ENCODE measurements at places on chromosomes 16 and 17. TPM values are rescaled to one million over a fixed set of nuclear protein-coding genes. Genes with fewer than 3 reads are reported as not detected.

SLC13A2 gene
- not detected for total RNA-seq

GRCh38 chr16:86605950-86606349 is 27.6 kb downstream of the FOXL1 start:
- no peak for DNase-seq

- peak; percentile 95 for DNase-seq
Measured at GRCh38 chr16:8963821-8964441, at the start of gene USP7. Gene USP7 (minus strand): TSS chr16:8963906. CDS start chr16:8963285, 621 bp downstream.

CACNG5 gene
- not detected for total RNA-seq

DNA sequence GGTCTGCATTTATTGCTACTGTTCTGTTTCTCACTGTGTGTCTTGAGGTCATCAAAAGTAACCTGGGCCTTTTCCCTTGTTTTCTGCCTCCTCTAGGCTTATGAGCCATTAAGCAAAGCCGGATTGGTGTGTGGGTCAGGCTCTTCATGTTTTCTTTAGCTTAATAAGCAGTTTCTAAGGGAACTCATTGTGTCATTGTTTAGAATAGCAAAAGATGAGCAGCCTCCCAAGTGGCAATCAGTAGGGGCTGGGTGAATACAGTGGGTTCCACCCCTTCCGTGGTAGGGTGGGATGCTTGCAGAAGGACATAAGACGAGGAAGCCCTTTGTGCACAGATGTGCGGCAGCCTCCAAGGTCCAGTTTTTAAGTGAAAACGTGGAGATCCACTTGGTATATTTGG is 34.5 kb downstream of the ABCC1 start:
- DNase-seq, result no peak

GRCh38 chr16:56532714-56533113 is 12.9 kb upstream of the BBS2 start:
- DNase-seq, result no peak

DNA sequence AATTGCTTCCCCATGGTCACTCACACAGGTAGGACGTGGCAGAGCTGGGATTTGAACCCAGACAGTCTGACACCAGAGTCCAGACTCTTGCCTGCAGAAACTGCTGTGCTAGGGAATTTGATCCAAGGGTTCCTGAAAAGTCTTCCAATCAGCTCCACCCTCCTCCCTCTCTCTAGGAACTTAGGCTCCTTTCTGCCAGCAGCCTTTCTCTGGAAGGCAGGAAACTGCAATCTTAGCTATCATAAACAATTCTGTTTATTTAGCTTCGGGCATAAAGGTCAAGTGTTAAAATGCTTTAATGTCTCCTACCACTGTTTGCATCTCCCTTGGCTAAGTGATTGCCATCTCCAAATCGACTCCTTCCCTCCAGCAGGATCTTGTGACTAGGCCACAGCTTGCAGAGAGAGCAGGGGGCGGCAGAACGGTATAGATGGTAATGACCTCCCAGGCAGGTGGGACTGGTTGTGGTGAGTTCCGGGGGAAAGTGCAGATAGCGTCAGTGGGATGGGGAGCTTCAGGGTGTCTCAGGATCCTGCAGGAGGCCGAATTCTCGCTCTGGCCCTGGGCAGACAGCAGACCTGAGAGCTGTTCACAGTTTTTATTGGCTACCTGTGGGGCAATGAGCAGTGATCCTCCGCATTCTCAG is 882.4 kb upstream of the EEF2KMT start:
- no peak for DNase-seq

DNA sequence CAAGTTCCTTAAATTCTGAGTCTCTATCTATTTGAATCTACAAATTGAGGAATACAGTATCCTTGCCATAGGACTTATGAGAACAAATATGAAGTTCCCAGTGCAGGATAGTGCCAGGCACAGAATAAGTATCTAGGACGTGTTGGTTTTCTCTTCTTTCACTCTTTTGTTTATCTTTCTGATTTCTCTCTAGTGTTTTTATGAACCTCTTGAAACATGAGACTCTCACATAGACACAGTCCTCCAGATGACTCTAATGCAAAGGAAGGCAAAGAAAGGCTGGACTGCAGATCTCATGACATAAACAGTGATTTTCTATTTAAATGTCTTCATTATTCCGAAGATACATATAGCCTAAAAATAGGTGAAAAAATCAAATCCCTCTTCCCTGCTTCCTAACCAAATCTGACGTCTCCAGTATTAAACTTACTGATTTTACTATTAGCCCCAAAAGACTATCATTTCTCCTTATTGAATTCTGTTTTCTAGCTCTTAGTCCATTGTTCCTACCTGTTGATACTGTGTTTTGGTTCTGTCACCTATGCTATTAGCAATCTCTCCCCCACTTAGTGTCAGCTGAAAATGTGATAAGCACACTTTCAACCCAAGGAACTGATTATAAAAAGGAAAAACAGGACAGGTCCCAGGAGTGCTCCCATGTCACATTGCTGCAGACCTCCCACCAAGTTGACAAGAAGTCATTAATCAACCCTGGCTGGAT is 24.9 kb upstream of the ADAMTS18 start:
- DNase-seq, result no peak

DNA sequence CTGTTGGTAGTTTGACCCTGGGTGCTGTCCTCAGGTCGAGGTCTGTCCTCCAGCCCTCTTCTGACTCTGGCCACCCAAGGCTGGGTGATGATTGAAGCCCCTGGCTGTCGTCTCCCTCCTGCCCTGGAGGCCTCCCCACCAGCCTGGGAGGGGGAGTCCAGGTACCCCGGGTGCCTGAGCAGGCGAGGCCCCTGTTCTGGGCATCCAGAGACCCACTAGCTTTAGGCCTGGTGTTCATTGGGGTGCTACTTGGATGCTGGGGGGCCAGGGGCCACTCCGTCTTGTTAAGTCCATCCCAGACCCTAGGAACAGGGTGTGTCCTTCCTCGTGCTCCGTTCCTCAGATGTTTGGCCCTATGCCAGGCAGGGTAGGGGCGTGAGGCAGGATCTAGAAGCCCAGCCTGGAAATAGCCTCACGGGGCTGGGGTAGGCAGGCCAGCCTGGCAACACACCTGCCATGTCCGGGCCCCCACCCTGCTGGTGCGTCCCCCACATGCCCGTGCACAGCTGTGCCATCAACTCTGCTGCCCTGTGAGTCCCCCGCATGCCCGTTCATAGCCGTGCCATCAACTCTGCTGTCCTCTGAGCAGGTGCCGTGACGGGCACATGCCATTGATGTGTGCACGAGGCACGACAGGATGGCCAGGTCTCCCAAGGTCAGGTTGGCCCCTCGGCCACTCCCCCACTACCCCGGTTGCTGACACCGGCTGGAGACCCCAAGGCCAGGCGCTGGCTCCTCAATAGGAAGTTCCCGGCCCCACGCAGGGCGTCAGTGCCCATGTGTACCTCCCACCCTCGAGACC is 36.9 kb downstream of the GINS2 start:
- no peak for DNase-seq

GRCh38 chr16:66516808-66517585 is 32.9 kb downstream of the TK2 start:
- DNase-seq, result peak; percentile 80

CNTNAP4 gene
- total RNA-seq, result not detected

CHD9NB gene
- total RNA-seq, result 0.12 TPM

DNA sequence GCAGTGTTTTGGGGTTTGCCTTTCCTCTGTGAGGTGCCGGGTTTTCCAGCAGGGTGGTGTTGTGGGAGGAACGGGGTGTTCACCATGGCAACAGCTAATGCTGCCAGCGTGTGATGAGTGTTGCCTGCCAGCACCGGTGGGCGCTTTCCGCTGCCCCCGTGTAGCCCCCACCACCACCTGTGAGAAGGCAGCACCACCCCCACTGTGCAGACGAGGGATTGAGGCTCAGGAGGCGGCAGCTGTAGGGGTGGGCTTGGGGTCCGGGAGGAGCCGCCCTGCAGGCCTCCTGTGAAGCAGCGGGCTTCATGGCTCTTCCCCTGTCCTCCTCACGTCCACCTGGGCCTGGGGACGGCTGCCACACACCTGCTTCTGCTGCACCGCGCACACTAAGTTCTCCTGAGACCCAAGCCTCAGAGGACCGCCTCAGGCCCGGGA is 5.2 kb downstream of the RAB40C start:
- no peak for DNase-seq

RMI2 gene
- total RNA-seq, result 50.1 TPM

GRCh38 chr17:69949496-69949895 is 125.5 kb upstream of the KCNJ16 start:
- no peak for DNase-seq

- DNase-seq, result no peak
Measured at GRCh38 chr16:23155445-23156049, 6.3 kb upstream of the USP31 start.

EPX gene
- total RNA-seq, result not detected

GFAP gene
- total RNA-seq, result not detected

GRCh38 chr17:17206913-17207335 is 791 bp upstream of the PLD6 start:
- no peak for DNase-seq

HASPIN gene
- 23.8 TPM for total RNA-seq

- DNase-seq, result peak; percentile 48
Measured at GRCh38 chr16:1781758-1782407, 488 bp downstream of the SPSB3 start.

G6PC1 gene
- not detected for total RNA-seq

GLYR1 gene
- total RNA-seq, result 89.4 TPM

CEMP1 gene
- total RNA-seq, result not detected

- no peak for DNase-seq
Measured at GRCh38 chr16:53817812-53818550, 114.0 kb downstream of the FTO start.

CD300C gene
- total RNA-seq, result not detected

DNA sequence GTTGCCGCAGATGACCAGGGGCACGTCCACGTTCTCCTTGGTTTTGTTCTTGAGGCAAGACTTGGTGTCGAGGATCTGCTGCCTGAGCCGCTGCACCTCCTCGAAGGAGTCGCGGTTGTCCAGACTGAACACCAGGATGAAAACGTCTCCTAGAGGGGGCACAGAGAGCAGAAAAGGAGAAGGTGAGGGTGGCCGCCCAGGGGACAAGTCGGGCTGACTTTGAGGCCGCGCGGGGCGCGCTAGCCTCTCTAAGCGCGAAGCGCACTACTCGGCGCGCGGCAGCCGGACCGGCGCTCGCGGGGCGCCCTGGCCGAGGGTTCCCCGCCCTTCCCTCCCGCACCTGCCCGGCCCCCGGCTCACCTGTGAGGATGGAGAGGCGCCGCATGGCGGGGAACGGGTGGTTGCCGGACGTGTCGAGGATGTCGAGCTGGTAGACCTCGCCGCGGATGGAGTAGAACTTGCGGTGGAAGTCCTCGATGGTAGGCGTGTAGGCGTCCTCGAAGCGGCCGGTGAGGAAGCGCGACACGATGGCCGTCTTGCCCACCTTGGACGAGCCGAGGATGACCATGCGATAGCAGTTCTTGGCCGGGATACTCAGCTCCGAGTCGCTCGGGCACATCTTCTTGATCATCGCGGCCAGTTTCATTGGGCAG is 533 bp downstream of the RASD1 start:
- peak; percentile 34 for DNase-seq

DNA sequence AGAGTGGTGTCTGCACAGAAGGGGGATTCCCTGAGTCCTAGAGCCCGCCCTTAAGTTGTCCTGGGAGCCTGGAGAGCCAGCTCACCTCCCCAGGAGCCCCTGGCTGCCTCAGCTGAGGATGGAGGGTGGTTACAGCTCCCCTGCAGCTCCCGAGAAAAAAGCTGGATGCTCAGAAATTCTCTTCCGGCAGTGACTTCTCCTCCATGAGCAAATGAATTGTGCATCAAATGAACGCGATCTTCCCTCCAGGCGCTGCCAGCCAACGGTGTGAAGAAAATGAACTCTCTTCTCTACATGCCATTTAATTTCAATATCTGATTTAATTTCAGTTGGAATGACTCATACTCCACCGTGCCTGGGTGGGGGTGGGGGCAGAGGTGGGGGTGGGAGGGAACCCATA is 14.3 kb upstream of the C16orf74 start:
- no peak for DNase-seq

GRCh38 chr16:17348042-17348783 is 122.5 kb downstream of the XYLT1 start:
- no peak for DNase-seq

- no peak for DNase-seq
Measured at GRCh38 chr16:88317613-88317965, 65.2 kb upstream of the ZNF469 start.

ZNF75A gene
- total RNA-seq, result 34.2 TPM

DNA sequence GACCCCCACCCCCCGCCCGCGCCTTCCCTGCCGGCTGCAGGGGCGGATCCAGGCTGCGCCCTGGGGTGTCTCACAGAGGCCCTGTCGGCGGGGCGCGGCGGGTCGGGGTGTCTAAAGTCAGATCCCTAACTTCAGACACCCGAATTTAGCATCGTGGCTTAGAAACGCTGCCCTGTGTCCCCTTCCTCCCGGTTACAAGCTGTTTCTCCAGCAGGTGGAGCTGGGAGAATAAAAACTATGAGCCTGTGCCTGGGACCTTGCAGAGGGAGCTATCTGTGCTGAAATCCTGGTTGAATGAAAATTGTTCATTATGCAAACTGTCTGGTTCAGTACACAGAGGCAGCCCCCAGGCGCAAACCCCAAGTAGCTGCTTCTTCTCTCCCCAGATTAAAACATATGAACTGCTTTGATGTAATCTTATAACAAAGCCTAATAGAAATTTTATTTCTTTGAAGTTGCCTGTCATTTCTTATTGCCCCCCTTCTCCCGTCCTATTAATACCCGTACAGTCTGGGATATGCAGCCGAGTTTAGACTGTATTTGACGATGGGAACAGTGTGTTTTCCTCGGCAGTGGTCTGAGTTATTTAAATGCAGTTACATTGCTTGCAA is 79.0 kb downstream of the RPA1 start:
- peak; percentile 37 for DNase-seq

- no peak for DNase-seq
Measured at GRCh38 chr17:36008998-36009665, 7.8 kb upstream of the CCL15 start.

ALOX12B gene
- 4.1 TPM for total RNA-seq

BRIP1 gene
- total RNA-seq, result 17.0 TPM

- no peak for DNase-seq
Measured at GRCh38 chr17:78747488-78747887, 34.6 kb downstream of the CYTH1 start.

DNA sequence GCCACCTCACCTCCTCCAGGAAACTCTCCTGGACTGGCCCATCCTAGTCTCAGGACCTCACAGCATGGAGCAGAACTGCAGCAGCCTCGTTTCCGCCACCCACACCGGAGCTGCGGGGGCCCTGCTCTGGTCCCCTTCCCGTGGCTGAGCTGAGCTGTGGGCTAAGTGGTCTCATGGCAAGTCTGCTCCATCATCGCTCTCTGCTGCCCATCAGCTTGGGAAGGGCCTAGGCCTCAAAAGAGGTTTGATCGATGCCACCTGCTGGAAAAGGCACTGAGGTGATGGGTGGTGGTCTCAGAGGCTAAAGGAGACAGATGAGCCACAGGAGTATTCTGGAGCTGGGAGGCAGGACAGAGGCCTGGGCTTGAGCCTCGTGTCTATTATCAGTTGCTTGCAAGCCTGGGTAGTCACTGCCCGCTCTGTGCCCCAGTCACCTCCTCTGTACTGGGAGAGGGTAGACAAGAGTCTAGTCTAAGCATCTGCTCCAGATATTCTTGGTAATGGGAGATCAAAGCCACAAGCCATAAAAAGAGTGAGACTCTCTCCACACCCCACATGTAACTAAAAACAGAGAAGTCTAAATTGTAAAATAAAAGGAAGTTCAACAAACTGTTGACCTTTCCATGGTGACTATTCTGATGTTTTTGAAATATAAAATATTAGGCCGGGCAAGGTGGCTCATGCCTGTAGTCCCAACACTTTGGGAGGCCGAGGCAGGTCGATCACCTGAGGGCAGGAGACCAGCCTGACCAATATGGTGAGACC is 1.6 kb downstream of the ITGAE start:
- no peak for DNase-seq
